ENCODE measurements at places on chromosomes 3 and 15.

DNA sequence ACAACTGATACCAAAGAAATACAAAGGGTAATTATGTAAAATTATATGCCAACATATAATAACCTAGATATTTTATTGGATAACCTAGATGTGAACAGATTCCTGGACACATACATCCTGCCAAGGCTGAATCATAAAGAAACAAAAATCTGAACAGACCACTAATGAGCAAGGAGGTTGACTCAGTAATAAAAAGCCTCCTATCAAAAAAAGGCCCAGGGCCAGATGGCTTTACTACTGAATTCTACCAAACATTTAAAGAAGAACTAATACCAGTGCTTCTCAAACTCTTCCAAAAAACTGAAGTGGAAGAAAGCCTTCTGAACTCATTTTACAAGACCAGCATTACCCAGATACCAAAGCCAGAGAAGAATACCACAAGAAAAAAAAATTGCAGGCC lies 32.4 kb downstream of the THBS1 start:
- DNase-seq = no peak

DNA sequence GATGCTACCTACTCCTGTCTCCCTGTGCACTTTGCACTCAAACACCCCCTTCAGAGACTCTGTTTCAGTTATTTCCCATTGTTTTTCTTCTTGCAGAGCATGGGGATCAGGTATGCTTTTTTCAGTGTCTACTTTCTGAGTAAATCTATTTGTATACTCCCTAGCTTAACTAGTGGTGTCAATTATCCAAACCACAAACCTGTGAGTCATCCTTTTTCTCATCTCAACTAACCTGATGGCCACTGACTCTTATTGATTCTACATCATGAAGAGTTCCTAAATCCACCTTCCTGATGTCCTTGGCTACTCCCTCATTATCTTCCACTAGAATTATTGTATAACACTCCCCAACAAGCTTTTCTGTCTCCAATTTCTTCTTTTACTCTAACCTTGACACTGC lies 68.0 kb downstream of the DIPK2A start:
- DNase-seq = no peak

DNA sequence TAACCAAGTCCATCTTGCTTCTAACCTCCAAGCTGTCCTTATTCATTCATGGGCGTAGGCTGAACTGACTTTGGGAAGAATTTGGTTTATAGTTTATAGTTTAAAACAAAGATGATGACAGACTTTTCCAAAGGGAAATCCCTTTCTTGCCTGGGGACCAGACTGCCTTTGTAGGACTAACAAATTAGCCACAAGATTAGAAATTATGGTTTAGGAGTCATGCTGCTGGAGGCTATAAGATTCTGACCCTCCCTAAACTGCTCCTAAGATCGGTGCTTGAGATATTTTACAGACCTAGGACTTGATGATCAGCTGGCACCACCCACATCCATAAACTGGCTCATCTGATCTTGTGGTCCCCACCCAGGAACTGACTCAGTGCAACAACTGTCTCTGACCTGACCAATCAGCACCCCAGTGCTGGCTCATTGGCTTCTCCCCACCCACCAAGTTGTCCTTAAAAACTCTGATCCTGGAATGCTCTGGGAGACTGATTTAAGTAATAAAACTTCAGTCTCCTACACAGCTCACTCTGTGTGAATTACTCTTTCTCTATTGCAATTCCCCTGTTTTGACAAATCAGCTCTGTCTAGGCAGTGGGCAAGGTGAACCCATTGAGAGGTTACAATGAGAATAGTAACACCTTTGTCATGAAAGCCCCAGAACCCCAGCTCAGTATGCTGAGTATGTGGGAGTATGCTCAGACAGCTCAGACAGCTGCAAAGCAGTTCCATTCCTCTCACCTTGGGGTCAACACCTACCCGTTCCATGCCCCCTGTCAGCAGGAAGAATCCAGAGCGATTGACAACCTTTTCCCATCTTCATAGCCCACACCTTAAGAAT lies 51.6 kb upstream of the C15orf39 start:
- no peak for DNase-seq

- DNase-seq = no peak
These were observed 146.8 kb downstream of the PCCB start for GRCh38 chr3:136396916-136397315.

GRCh38 chr3:185764980-185765370 lies 59.9 kb downstream of the IGF2BP2 start:
- no peak for DNase-seq
